ENCODE measurements at places on chromosomes 6 and 20. TPM values are rescaled to one million over a fixed set of nuclear protein-coding genes. Genes with fewer than 3 reads are reported as not detected.

RNF182 gene
- 21.0 TPM for total RNA-seq

GRCh38 chr6:77834591-77834996 is 181.8 kb downstream of the MEI4 start:
- DNase-seq: no peak

DNA sequence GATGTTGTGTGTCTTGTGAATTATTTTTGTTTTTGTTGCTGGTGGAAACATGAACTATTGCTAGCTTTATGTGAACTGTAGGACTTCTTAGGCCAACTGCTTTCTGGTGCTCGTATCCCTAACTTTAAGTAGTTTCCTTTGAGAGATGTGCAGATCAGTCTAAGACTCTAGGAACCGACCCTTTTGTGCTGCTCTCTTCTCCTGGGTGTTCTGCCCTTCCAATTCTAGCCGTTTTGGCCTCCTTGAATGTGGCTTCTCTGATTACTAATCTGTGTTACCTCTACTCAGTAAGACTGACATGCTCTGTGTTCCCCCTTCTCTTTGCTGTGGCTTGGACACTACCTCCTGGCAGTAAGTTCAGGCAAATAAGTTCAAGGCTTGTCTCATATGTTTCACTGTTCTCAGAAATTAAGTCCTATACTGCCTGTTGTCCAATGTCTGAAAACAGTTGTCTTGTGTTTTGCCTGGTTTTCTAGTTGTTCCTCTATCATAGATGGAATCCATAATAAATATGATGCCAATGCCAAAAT is 58.0 kb downstream of the FOXO3 start:
- no peak for DNase-seq

PRSS35 gene
- 2.0 TPM for total RNA-seq

GRCh38 chr20:21450572-21450971 is 53.2 kb upstream of the NKX2-4 start:
- no peak for DNase-seq

DNA sequence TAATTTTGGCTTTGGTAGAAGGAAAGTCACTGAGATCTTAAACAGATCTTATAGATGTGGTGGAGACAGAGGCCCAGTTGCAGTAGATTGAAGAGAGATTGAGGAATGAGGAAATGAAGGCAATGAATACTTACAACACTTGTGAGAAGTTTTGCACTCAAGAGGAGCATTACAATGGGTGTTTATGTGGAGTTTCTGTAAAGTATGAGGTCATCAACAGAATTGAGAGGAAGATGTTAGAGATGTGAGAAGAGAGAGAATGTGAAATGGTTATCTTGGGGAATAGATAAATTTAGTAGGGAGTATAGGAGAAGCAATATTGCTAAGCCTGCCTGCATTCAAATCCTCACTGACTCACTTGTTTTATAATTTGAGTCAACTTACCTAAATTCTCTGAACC is 83.4 kb downstream of the GFRAL start:
- no peak for DNase-seq

DNA sequence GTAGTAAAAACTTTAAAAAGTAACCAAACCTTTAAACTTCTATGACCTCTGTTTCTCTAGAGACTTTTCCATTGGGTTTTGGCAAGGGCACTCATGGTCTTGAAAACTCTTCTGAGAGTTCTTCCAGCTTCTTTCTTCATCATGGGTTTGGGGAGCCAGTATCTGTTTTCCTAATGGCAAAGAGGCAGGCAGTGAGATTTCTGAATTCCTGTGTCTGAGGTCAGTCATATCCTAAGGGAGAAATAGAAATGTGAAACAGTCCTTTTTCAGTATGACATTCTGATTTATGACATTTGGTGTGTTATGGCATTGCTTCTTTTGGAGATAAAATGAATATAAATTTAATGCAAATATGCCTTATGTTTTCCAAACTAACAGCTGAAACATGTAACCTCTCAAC is 518.5 kb upstream of the MARCKS start:
- no peak for DNase-seq

DNA sequence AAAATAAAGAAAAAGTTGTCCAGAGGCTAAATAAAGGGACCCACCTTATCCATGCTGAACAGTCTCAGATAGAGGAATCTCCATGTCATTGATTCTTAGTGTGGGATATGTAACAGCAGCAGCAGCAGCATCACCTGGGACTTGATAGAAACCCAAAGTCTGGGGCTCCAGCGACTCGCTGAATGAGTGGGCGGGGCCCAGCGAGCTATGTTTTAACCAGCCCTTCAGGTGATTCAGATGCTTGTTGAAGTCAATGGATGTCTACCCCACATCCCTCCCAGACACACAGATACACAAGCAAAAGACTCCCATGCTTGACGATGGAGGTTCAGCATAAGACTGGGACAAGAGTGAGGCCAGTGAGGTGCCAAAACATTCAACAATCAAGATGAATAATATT is 298.6 kb downstream of the UBE3D start:
- DNase-seq: no peak

TTLL9 gene
- total RNA-seq: 5.8 TPM

GRCh38 chr20:51034988-51035656 is 12.2 kb upstream of the KCNG1 start:
- no peak for DNase-seq

GRCh38 chr6:25899123-25899522 is 25.1 kb upstream of the SLC17A3 start:
- DNase-seq: no peak

GRCh38 chr6:157632821-157633220 is 190.2 kb upstream of the SNX9 start:
- DNase-seq: no peak

OR2B6 gene
- total RNA-seq: not detected

NT5E gene
- 9.1 TPM for total RNA-seq

- no peak for DNase-seq
Observed at GRCh38 chr6:165077876-165078275, 231.5 kb downstream of the C6orf118 start.

- no peak for DNase-seq
Observed at GRCh38 chr6:143513410-143513809, 1.9 kb upstream of the FUCA2 start.

- DNase-seq: no peak
Observed at GRCh38 chr6:52620906-52621190, 44.0 kb upstream of the TRAM2 start.

LY6G6C gene
- total RNA-seq: 0.42 TPM

- DNase-seq: no peak
Observed at GRCh38 chr20:34459209-34459897, 56.9 kb upstream of the DYNLRB1 start.

DNA sequence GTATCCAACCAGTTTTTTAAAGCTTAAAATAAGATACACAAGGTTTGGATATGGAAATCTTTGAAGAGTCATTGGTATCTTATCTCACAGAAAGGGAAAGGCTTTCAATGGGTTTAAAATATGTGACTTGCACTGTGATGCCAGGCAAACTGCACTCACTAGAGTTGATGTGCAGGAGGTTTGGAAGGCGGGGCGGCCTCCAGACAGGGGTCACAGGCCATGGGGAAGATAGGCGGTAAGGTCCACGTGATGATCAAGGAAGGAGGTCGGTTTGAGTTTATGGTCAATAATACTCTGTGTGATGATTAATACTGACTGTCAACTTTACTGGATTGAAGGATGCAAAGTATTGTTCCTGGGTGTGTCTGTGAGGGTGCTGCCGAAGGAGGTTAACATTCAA is 9.5 kb upstream of the RAMACL start:
- DNase-seq: no peak

DNA sequence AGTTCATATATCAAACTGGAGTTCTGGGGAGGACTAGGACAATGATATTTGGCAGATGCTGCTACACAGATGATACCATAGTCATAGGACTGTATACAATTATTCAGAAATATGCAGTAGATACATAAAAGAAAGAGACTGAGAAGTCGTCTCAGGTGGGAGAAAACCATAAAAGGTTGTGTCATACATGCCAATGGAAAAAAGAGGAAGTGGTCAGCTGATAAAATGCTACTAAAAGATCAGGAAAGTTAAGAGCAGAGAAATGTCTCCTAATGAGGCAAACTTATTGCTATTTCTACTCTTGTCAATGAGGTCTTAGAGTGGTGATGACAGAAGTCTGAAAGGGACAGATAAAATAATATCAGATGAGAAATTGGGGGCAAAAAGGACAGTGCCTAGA is 407.6 kb downstream of the COL12A1 start:
- no peak for DNase-seq

ISM1 gene
- total RNA-seq: 0.95 TPM

- no peak for DNase-seq
Observed at GRCh38 chr6:84696166-84696565, 68.2 kb downstream of the TBX18 start.

- no peak for DNase-seq
Observed at GRCh38 chr6:161906571-161906970, 632.7 kb upstream of the AGPAT4 start.

GRCh38 chr6:14472986-14473337 is 355.4 kb downstream of the CD83 start:
- no peak for DNase-seq

DNA sequence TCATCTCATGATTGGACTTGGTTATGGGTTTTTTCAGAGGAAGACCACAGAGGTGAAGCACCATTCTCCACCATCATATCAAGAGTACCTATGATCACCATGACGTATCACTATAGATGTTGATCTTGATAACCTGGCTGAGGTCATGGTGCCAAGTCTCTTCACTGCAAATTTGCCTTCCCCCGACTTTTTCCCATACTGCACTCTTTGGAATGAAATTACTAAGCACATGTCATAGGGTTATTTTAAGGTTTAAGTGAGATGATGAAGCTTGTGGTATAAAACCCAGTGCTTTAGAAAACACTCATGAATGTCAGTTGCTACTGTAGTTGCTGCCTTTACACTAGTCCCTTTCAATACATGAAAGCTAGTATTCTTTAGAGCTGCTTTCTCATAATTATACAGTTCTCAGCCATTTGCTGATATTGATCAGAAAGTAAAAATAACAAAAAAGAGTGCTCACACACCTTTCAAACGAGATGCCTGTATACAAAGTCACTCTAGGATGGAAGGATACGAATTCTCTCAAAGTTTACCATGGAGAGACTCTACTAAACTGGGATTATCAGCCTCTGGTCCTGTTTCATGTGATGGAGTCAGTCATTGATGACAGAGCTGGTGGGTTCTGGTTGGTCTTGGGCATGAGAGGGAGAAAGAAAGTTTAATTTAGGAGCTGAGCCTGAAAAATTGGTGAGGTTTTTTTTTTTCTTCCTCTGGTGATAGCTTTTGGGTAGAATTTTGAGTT is 228.1 kb downstream of the PRL start:
- no peak for DNase-seq

PNLDC1 gene
- total RNA-seq: 3.9 TPM

- DNase-seq: no peak
Observed at GRCh38 chr20:59122566-59122919, 41.1 kb upstream of the ZNF831 start.

DNA sequence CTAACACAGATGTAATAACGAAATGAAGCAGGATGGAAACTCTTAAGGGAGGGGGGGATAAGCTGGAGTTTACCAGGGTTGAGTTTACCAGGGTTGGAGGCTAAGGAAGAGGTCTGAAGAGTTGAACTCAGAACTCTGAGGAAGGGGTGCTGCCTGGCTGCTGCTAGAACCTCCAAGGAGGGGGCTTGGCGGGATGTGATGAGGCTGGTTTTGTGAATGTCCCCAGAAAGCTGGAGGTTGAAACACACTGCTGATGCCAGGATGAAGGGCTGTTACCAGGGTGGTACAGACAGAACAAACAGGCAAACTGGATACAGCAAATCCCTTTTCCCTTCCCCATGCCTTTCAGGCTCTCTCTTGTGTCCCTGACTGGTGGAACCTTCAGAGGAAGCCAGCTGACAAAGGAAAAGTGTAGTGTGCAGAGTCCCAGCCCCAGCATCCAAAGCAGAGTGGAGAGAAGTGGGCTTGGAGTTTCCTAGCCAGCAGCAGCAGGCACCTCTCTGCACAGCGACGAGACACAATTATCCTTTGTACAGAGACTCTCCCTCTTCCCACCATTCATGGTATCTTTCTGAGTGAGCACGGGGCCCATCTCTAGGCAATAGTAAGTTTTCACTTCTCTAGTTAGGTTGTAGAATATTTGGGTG is 23.7 kb downstream of the UBE2V1 start:
- no peak for DNase-seq

MLIP gene
- 39.5 TPM for total RNA-seq
